Stimulated activated CD4-positive, alpha-beta T cell treated with anti-CD3 and anti-CD28 coated beads, TNF-alpha, amount 100 ng/mL, for 1 hour (primary cell): ENCODE measurements at places on chromosomes 13 and 19.

GRCh38 chr19:441213-441836 lies 19.5 kb downstream of the SHC2 start:
- no peak for DNase-seq

- no peak for DNase-seq
Observed at GRCh38 chr19:54383330-54383729, 18.6 kb upstream of the LAIR1 start.

- DNase-seq = no peak
Observed at GRCh38 chr19:51689751-51690453, 3.2 kb upstream of the SPACA6 start.

- no peak for DNase-seq
Observed at GRCh38 chr19:20103091-20103740, 25.4 kb downstream of the ZNF90 start.

DNA sequence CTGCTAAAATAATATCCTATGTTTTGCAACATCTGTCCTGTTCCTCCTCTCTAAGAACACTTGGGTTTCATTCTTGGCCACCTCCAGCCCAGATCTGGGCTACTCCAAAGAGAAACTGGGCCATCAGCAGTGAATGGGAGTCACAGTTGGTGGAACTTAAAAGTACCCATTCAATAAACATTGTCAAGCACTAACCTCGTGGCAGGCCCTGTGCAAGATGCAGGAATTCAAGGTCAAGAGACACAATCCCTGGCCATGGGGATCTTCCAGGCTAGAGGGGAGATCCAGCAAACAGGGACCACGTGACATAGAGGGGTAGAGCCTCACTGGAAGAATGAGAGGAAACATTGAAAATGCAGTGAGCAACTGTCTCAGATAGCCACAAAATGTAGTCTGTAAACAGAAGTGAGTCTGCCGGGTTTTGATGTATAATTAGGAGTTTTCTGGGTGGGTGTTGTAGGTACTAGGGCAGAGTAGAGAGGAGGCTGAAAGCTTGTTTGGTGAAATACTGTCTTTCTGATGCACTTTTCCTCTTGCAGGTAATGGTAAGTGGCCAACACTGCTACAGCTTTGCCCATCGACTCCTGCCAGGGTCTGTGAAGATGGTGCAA lies 14.8 kb upstream of the EID2 start:
- no peak for DNase-seq
